Thymus (tissue), 14 donors: ENCODE measurements at places on chromosomes 1 and 21. TPM values are rescaled to one million over a fixed set of nuclear protein-coding genes. Genes with fewer than 3 reads are reported as not detected.

The FUCA1 gene
- total RNA-seq: 25.9 TPM

The LAPTM5 gene
- total RNA-seq: 88.6 TPM

The CD34 gene
- total RNA-seq: 6.4 TPM

The LHX8 gene
- 0.05 TPM for total RNA-seq

The RPE65 gene
- total RNA-seq: 0.24 TPM

The FCRLA gene
- total RNA-seq: 2.4 TPM

The FAM131C gene
- total RNA-seq: 0.05 TPM

The HSD3B1 gene
- total RNA-seq: 0.09 TPM
